ENCODE measurements at places on chromosomes 6 and 20. TPM values are rescaled to one million over a fixed set of nuclear protein-coding genes. Genes with fewer than 3 reads are reported as not detected.
A peak's percentile ranks its signal among the peaks of the same experiment; 100 is the strongest.

The HEY2 gene
- total RNA-seq, result 0.66 TPM

DNA sequence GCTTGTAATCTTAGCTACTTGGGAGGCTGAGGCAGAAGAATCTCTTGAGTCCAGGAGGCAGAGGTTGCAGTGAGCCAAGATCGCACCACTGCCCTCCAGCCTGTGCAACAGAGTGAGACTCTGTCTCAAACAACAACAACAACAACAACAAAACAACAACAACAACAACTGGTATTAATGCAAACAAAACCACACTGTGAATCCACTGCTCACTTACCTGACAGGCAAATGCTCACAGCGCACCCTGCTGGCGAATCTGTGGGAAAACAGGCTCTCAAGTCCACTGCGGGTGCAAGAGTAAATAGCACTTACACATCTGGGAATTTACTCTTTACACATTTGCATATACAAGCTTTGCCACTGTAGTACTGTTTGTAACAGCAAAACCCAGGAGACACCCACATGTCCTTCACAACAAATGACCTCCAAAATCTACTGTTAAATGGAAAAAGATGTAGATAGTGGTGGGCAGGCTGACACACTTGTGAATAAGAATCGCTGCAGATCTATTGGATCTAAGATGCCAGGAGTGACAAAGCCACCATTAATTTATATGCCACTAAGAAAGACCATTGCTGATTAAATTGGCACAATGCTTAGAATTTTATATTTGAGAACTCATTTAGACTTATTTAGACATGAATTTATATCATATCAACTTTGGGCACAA lies 29.3 kb downstream of the NSFL1C start:
- peak; percentile 91 for DNase-seq

DNA sequence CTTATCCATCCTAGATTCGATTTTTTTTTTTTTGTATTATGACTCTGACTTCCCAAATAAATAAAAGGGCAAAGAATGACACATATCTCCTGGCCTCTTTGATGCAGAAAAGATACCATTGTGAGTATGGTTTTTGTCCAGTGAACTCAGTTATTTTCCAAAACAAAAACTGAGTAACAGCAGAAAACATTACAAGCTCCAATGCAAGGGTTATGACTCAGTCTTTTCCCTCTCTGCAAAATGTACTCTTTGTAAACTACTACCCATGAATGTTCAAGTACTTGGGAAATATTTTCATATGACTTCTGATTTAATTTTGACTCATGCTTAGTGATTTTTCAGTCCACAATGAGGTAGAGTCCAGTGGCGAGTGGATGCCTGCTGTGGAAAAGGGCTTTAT lies 355.3 kb downstream of the RNF144B start:
- DNase-seq, result no peak

DNA sequence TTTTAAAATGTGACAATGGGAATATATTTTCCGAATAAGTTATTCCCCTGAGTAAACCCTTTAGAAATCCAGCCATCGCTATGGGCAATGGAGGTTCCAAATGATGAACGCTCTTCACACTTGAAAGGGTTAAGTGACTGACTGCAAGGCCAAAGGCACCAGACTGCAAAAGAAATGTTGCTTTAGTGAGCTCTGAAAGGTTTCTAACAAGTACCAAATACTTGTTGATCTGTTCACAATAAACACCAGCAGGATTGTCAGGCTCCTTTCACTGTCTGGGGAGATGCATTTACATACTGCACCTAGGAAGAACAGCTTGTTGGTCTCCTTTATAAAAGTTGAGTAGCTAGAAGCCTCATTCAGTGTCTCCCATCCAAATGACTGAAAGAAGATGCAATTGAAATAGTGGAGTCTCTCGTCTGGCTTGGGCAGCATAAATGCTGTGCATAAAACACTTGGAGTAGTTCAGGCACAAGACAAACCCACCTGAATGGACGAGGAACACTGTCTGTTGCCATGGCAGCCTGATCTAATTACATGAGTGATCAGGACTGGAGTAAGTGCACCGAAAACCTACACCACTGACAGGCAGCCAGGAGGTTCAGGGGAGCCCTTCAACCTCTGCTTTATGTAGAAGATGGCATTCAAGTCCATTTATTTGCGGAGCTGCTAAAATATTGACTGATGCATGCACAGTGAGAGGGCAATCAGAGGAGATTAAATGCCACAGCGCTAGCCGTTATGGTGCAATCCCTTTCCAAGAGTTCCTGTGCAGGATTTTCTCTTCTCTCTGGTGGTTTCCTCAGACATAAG lies 2.9 kb downstream of the ATXN1 start:
- DNase-seq, result peak; percentile 58

The KIF25 gene
- total RNA-seq, result not detected

DNA sequence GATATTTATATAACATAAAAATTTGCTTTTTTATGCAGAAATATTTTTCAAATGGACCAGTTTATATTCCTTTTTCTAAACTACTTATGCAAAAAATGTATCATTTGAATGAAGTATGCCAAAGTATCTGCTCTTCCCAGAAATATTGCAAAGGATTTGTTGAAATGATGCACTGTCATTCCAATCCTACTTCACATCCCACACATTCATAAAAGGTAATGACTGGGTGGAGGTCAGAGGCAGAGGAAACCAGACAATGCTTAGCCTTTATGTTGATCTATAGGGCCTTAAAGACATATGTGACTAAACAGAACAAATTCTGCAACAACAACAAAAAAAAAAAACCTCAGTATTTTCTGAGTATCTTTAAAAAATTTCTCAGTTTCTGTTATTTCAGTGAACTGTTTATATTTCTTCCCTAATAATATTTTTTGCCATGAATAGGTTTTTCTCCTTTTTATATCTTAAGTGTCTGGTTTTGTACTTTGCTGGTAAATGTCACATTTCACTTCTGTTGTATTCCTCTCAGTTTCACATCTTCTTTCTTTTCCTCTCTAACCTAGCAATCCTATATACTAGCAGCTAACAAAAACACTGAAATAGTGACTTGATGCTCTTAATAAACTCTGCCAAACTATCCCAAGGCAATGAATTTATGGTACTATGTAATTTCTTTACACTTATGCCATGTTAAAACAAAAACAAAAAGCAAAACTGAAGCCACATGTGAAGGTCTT lies 374.1 kb downstream of the BCKDHB start:
- no peak for DNase-seq

GRCh38 chr6:3142536-3142935 lies 14.8 kb downstream of the TUBB2A start:
- no peak for DNase-seq

GRCh38 chr6:70530023-70530422 lies 36.7 kb upstream of the SDHAF4 start:
- no peak for DNase-seq

The GJA1 gene
- total RNA-seq, result not detected

DNA sequence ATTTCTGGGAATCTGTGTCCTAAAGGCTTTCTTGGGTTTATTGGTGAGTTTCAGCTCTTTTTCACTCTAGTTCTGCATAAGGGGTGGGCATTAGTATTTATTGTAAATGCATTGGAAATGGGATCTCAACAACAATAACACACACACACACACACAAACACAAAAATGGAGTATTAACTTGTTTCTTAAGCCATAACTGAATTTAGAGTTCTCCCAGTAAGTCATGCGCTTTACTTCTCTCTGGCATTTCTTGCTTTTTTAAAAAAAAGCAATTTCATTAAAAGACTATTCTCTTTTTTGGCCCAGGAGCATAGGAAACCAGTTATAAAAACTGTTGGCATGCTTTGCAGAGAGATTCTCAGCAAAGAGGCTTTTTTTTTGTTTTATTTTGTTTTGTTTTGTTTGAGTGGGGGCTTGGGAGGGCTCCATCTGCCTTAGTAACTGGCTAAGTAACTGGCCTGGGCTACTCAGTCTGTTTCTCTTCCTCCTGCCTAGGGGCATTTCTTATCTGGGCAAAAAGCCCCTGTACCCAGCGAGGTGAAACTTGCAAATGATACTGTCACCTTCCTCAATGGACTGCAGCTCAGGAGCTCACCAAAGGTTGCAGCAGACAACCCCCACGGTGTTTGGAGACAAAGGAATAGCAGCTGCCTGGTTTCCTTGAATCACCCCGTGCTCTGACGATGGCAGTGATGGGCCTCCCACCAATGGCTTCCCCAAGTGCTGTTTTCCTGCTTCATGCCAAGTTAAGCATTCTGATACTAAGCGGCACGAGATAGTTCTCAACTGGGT lies 128.5 kb downstream of the BCAS1 start:
- no peak for DNase-seq

DNA sequence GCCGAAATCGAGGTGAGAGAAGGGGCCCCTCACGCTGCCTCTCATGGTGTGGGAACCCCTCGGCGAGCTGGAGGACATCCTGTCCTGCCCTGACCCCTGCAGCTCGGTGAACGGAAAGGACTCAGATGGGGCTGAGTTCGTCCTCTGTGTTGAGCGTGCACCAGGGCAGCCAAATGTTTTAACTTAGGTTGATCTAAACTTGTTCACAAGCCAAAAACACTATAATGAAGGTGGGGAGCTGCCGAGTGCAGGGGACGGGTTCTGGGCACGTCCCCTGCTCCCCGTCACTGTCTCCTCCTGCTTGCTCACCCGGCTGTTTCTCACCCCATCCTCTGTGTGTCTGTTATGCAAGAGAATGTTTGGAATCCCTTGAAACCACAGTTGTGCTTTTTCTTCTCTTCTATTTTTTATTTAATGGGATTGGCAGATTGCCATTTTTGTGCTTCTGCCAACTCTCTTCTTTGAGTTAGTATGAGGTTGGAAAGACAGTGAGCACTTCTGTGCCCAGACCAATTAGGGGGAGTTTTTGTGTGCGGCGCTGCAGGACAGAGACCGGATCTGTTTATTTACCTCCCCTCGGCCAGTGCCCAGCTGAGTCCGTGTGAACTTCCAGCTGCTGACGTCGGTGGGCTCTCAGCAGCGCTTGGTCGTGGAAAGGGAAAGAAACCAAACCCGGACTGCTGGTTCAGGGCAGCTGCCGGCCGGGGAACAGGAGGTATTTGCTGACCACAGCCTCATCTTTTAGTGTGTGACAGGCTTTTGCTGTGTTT lies 158.1 kb downstream of the DTNBP1 start:
- no peak for DNase-seq

DNA sequence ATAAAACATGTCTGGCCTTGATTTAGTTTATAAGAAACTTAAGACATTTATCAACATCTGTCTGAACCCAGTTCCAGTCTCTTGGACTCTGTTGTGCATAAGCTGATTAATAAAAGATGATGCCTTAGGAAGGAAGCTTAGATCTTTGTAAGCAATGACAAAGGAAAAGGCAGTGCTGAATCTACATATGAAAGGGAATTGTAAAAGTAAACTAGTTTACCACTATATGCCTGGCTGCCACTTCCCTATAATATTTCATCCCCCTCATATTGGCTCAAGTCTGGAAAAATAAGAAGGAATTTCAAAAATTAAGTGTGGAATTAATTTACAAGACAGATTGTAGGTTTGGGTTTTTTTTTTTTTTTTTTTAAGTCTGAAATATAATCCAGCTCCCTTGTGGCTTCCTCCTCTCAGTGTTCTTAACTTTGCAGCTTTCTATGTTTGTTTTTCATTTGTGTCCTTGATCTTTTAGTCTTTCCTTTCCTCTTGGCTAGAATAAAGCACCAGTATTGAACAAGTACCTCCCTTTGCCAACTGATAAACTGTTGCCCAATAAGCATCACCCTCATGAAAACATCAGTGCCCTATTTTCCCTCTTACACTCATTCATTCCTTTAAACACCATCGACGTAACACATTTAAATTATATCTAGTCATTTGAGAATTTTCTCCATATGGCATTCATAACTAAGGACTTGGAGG lies 146.7 kb upstream of the TBX18 start:
- no peak for DNase-seq

- DNase-seq, result no peak
Observed at GRCh38 chr20:62548471-62548870, 72.7 kb upstream of the GATA5 start.

- DNase-seq, result no peak
Observed at GRCh38 chr6:133595111-133595761, 293.7 kb upstream of the TCF21 start.

DNA sequence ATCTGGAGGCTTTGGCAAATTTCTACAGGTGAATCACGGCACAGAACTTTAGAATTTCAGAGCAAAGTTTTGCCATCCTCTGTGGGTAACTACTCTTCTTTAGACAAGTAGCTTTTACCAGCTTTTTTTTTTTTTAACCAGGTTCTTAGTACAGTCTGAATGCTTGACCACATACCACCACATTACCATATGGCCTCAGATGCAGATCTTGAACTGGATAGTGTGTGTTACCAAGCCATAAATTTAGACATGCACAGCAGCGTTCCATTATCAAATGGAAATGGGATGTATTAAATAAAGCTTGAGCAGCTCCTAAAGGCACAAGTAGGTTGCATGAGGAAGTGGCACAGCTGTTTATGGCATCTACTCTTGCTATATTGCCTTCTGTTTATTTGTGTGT lies 38.3 kb upstream of the PRSS16 start:
- DNase-seq, result no peak

- DNase-seq, result no peak
Observed at GRCh38 chr20:20668639-20669038, 43.8 kb downstream of the RALGAPA2 start.

DNA sequence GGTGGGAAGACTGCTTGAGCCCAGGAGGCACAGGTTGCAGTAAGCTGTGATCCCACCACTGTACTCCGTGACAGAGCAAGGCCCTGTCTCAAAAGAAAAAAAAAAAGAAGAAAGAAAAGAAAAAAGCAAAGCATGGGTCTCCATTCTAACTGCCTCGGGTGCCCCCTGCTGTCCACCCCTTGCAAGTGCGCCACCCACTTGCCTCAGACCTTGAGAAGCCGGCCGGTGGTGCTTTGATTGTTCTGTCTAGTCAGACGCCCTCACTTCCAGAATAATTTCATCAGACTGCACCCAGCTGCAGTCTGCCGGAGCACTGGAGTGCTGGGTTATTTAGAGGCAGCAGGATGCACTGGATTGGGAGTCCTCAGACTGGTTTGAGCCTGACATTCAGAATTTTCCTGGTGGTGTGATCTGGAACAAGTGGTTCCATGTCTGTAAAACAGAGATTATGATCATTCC lies 17.6 kb upstream of the TM9SF4 start:
- peak; percentile 81 for DNase-seq

DNA sequence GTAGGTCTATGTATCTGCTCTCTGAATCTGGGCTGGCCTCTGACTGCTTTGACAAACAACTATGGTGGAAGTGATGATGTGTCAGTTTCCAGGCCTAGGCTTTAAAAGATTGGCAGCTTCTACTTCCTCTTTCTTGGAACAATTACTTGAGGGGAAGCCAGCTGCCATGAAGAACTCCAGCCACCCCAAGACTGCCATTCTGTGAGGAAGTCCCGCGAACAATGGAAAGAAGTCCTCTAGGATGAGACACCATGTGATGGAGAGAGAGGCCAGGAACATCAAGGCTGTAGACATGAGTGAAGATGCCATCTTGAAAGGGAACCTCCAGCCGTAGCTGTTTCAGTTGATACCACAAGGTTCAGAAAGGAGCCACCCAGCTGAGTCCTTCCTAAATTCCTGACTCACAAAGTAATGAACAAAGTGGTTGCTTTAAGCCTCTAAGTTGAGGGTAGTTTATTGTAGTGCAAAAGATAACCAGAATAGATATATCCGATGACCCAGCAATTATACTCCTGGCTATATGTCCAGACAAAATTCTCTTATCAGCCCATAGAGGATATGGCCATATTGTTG lies 15.3 kb upstream of the TCF15 start:
- no peak for DNase-seq

All from natural killer cell (primary cell).